ENCODE measurements at places on chromosomes 3 and 15.

GRCh38 chr15:60840703-60841411 lies 361.9 kb upstream of the ICE2 start:
- no peak for DNase-seq

GRCh38 chr3:116155841-116156240 lies 289.4 kb downstream of the LSAMP start:
- DNase-seq: no peak

DNA sequence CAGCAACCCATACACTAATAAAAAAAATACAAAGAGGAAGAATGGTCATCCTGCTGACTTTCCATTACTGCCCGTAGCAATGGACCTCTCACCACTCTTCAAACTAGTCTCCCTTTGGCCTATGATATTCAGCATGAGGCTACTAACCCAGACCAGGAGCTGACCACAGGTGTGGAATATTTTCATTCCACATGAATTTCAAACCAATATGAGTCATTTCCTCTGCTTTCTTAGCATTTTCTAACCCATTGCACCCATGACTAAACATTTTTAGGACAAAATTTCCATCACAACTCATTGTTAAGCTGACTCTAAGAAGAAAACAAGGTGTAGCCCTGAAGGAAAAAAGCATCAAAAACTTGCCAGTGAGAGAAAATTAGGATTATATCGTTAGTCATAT lies 34.0 kb upstream of the ZPLD1 start:
- DNase-seq: no peak

GRCh38 chr3:156630081-156630772 lies 44.2 kb upstream of the TIPARP start:
- DNase-seq: no peak

GRCh38 chr3:168248383-168249204 lies 152.9 kb upstream of the GOLIM4 start:
- no peak for DNase-seq

DNA sequence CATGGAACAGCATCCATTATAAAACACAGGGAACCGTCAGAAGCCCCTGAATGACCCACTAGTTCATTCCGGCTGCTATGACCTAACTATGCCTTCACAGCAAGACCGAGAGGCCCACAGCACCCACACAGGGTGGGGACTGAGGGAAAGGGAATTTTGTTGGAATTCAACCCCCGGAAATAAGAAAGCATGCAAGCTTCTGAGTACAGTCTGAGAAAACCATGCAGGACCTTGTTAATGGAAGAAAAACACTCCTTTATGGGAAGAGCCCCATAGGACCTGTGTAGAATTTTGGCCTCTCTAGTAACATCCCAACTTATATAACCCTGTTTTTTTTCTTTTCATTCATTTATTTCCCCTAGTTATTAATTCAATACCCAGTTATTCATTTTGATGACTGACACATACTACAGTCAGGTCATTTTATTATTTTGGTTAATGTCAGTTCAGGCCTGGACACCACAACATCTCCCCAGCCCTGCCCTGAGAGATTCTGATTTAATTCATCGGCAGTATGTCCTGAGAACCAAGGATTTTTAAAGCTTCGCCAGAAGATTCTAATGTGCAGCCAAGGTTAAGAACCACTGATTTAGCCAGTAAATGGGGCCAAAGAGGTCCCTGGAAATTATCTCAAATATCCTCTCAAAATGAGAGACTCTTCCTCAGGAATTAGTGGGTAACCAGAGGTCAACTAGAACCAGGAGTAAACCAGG lies 231.6 kb upstream of the GOLGA6L4 start:
- DNase-seq: no peak

GRCh38 chr3:25594007-25594502 lies 70.7 kb downstream of the TOP2B start:
- no peak for DNase-seq

DNA sequence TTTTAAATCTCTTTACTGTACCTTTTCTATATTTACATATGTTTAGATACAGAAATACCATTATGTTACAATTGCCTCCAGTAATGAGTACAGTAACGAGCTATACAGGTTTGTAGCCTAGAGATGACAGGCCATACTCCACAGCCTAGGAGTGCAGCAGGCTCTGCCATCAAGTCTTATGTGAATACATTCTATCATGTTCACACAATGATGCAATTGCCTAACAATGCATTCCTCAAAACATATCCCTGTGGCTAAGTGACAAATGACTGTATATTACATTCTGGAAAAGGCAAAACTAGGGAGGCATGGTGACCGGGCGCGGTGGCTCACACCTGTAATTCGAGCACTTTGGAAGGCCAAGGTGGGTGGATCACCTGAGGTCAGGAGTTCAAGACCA lies 192.4 kb upstream of the IGF1R start:
- DNase-seq: no peak

- no peak for DNase-seq
Observed at GRCh38 chr3:35291471-35292236, 347.7 kb upstream of the ARPP21 start.

DNA sequence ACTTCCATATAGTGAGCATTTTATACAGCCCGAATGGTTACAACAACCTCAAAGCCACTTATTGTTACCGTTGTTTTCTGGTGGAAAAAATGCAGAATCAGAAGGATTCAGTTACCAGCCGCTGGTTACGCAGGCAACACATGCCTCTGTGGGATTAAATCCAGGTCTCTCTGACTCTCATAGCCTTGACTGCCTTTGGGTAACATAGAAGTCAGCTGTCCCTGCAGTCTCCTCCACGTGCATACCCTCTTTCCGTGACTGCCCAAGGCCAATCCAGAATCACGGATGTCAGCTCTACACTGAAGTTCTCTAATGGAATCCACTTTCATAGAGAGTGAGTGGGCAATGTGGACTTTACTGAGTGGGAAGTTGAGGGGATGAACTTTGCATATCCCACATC lies 189.5 kb upstream of the DNAJC19 start:
- DNase-seq: no peak

- DNase-seq: no peak
Observed at GRCh38 chr15:41655716-41656115, 4.5 kb upstream of the MGA start.

DNA sequence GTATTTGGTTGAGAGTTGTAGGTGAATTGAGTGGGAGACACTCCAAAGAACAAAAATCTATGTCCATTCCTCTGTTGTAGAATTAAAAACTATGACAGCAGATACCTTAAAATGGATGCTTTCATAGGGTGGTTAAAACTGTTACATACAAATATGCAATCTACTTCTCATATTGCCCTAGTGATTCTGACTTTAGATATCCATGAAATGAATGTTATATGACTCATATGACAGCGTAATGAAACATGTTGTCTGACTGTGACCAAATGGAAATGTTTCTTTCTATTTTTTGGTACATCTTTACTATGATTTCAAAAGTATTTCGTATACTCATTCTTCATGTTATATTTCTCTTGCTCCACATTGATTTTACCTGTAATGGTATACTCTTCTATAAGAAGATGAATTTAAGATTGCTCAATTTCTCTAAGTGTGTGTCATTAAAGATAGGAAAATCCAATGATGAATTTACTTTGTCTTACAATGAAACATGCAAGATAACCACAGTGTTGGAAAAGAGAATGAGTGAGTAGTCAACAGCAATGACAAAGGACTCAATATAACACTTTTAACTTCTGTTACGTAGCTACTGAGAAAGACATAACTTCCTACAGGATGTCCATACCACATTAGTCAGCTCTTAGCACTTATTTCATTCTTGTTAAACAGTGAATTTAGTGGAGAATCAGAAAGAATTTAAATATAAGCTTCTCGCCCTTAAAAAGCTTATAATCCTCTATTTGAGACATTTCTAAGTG lies 79.3 kb upstream of the LSAMP start:
- DNase-seq: no peak

DNA sequence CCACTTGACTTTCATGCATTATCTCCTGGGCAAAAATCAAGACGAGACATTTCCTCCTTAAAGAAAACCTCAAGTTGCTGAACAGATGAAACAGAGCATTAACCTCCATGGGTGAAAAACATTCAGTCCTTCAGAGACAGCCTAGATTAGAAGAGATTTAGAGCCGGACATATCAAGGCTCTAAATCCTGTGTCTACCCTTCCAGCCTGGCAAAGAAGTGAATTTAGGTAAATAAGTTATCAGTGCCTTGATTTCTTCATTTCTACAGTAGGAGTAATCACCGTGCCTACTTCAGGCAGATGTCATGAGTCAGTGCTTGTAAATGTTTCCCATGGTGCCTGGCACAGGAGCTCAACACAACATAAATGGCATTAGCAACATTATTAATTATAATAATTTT lies 159.3 kb upstream of the PRICKLE2 start:
- no peak for DNase-seq

DNA sequence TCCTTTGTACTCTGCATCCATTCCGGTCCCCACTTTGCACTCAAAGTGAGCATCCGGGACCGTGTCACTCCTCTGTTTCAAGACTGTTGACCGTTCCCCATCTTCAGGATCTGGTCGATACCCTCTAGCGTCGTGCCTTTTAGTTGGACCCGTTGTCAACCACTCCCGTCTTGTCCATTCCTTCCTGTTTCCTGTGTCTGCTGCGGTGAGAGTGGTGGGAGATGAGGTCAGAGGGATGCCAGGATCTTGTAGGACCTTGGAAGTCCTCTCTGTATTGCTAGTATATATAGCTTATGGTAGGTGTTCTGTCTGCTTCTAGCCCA lies 624 bp downstream of the BRK1 start:
- no peak for DNase-seq

DNA sequence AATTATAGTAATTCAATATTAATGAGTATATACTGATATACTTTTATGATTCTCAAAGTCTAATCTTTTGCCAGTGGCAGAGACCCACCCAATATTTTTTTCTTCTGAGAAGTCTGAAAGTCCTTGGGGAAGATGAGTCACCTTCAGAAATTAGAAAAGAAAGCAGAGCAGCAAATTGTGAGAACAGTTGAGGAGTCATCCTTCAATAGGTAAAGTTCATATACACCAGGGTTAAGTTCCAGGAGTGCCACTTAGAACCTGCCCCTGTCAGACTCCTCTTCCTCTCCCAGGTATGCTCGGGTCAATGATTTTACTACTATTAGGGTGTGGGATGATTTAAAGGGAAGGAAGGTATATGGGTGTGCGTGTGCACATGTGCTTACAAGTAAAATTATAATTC lies 7.1 kb downstream of the CLRN1 start:
- DNase-seq: no peak

GRCh38 chr3:66633402-66634381 lies 132.9 kb upstream of the LRIG1 start:
- DNase-seq: no peak

GRCh38 chr3:116059421-116060096 lies 385.7 kb downstream of the LSAMP start:
- DNase-seq: peak; percentile 8

- DNase-seq: no peak
Observed at GRCh38 chr15:84752195-84752594, 3.8 kb downstream of the ZNF592 start.

GRCh38 chr3:59234884-59235633 lies 185.2 kb upstream of the CFAP20DC start:
- no peak for DNase-seq

GRCh38 chr3:51942603-51943450 lies 664 bp downstream of the PARP3 start:
- DNase-seq: peak; percentile 55

DNA sequence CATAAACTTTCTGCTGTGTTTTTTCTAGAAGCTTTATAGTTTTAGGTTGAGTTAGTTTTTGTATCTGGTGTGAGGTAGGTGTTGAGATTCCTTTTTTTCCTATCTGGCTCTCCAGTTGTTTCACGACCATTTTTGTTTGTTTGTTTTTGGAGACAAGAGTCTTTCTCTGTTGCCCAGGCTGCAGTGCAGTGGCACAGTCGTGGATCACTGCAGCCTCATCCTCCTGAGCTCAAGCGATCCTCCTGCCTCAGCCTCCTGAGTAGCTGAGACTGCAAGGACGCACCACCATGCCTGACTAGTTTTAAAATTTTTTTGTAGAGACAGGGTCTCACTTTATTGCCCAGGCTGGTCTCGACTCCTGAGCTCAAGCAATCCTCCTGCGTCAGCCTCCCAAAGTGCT lies 20.6 kb downstream of the RNF111 start:
- DNase-seq: no peak

- DNase-seq: no peak
Observed at GRCh38 chr3:128588147-128588546, 62.5 kb downstream of the RPN1 start.

GRCh38 chr3:117563063-117563462 lies 853.5 kb downstream of the TUSC7 start:
- DNase-seq: no peak

DNA sequence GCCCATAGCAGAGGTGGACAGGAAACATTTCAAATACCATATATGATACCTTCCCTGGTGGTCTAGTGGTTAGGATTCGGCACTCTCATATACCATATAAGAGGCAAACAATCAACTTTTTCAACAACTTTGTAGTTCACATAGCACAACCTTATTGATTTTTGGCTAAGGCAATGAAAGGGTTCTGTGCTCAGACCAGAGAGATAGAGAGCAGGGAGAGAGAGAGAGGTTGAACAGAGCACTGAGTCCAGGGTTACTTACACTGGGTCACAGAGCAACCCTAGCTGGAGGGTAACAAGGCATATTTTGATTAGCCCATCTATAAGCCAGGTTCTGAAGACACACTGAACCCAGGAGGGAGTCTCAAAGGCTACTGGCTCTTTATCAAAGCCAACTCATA lies 83.8 kb downstream of the PLCH1 start:
- no peak for DNase-seq

GRCh38 chr3:58591517-58592510 lies 14.6 kb upstream of the FAM107A start:
- DNase-seq: no peak
